ENCODE measurements at places on chromosomes 13 and 19. TPM values are rescaled to one million over a fixed set of nuclear protein-coding genes. Genes with fewer than 3 reads are reported as not detected.

ZNF480 gene
- 5.0 TPM for total RNA-seq

DNA sequence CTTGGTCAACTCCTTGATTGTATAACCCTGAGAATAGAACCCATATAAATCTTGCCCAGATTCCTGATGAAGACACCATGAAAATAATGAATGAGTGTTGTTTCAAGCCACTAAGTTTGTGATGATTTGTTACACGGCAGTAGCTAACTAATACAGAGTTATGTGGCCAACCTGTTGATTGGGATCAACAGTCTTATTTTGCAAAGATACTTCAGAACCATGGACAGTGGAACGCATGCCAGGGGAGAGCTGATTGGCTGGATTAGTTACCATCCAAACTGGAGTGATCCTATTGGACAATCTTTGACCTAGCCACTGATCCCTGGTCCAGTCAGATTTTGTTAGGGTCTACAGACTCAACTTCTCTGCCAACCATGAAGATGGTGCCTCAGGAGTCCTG is 26.6 kb downstream of the CD70 start:
- peaks cover 19% of the 10 kb centered on the region for H3K27me3 ChIP-seq
- H3K4me3 ChIP-seq, result no peak overlapping the region
- H3K4me1 ChIP-seq, result no peaks in the 10 kb centered on the region
- DNase-seq, result peak; percentile 17

- peaks cover 3% of the 10 kb centered on the region for H3K4me1 ChIP-seq
- no peaks in the 10 kb centered on the region for H3K27me3 ChIP-seq
- no peak overlapping the region for H3K4me3 ChIP-seq
- no peak overlapping the region for H3K27ac ChIP-seq
- DNase-seq, result no peak
- peaks cover 2% of the 10 kb centered on the region for H3K36me3 ChIP-seq
Observed at GRCh38 chr19:3788996-3789778, 3.0 kb upstream of the MATK start.

- H3K36me3 ChIP-seq, result no peaks in the 10 kb centered on the region
- DNase-seq, result peak; percentile 29
- H3K27ac ChIP-seq, result no peak overlapping the region
- peaks cover 15% of the 10 kb centered on the region for H3K4me1 ChIP-seq
- H3K27me3 ChIP-seq, result no peaks in the 10 kb centered on the region
- H3K4me3 ChIP-seq, result no peak overlapping the region
Observed at GRCh38 chr13:30334663-30335386, 27.5 kb upstream of the KATNAL1 start.

DNA sequence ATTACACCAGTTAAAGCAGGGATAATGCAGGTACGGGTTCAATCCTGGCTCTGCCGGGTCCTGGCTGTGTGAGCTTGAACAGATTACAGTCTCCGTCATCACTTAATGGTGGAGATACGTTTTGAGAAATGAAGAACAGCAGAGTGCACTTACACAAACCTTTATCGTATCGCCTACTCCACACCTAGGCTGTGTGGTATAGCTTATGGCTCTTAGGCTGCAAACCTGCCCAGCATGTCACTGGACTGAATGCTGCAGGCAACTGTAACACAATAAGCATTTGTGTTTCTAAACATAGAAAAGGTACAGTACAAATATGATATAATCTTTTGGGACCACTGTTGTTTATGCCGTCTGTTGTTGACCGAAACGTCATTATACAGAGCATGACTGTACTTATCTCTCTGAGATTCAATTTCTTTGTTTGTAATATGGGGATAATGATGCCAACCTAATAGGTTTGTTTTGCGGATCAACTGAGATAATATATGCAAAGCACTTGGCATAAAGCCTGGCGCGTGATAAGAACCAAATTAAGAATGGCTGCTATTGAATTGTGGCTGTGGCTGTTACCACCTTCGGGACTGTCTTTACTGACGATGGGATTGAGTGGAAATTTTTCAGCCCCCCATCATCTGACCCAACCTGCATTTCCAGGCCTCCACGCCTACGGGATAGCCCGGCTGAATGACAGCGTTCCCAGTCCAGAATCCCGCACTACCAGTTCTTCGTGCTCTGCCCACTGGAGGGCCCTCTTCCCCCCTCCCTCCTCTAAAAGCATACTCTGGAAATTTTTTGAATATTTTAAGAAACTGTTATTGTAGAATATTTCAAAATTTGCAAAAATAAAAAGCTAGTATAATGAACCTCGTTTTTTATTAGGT is 11.2 kb downstream of the KRTDAP start:
- DNase-seq, result no peak
- H3K36me3 ChIP-seq, result no peaks in the 10 kb centered on the region
- H3K27me3 ChIP-seq, result peaks cover 2% of the 10 kb centered on the region
- H3K4me3 ChIP-seq, result no peak overlapping the region
- H3K27ac ChIP-seq, result no peak overlapping the region
- H3K4me1 ChIP-seq, result no peaks in the 10 kb centered on the region

- no peak for DNase-seq
- H3K4me3 ChIP-seq, result no peak overlapping the region
- no peaks in the 10 kb centered on the region for H3K36me3 ChIP-seq
- H3K4me1 ChIP-seq, result peaks cover 20% of the 10 kb centered on the region
- H3K27ac ChIP-seq, result no peak overlapping the region
- peaks cover 3% of the 10 kb centered on the region for H3K27me3 ChIP-seq
Observed at GRCh38 chr13:23715092-23715761, 145.0 kb downstream of the TNFRSF19 start.

Measured in activated CD4-positive, alpha-beta T cell treated with anti-CD3 and anti-CD28 coated beads for 36 hours (primary cell).